ENCODE measurements at places on chromosomes 6 and 20. TPM values are rescaled to one million over a fixed set of nuclear protein-coding genes. Genes with fewer than 3 reads are reported as not detected.

DNA sequence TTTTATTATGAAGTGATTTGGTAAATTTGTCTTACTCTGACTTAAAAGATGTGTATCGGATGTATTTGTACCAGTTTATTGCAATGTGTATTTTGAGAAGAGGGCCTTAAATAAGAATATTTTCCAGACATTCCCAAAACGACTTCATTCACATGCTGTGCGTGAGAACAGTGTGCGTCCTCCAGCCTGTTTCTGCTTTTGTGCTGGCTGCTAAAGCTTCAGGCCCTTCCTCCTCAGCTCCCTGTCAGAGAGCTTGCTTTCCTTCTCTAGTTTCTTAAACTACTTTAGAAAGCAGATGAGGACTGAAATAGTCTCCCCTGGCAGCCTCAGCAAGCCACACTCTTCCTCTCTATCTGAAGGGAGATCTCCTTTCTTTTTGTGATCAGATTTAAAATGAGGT, 157.8 kb downstream of the SAMD5 start:
- DNase-seq: no peak

DNA sequence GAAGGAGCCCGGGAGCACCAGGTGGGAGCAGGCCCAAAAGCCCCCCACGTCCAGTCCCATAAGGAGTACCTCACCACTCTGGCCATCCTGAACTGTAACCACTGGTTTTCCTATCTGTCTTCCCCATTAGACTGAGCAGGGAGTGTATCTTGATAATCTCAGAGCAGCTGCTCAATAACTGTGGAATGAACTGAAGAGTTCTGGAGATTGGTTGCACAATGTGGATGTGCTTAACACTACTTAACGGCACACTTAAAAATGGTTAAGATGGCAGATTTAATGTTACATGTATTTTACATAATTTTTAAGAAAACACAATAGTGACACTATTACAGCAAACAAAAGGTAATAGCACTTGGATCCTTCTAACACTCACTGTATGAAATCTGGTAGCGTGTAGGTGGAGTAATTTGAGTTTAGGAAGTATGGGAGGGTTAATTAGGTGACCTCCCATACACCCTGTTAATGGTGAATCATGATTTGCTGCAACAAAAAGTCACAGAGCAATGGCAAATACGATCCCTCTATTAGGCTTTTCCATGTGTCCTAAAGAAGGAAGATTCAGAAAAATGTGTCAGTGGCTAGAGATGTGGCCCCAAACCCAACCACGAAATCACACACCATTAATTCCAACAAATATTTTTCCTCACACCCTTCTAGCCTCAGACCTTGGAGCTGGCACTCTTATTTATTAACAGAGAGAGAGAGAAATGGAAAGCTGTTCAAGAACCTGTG, 18.4 kb downstream of the TRAM2 start:
- no peak for DNase-seq

DNA sequence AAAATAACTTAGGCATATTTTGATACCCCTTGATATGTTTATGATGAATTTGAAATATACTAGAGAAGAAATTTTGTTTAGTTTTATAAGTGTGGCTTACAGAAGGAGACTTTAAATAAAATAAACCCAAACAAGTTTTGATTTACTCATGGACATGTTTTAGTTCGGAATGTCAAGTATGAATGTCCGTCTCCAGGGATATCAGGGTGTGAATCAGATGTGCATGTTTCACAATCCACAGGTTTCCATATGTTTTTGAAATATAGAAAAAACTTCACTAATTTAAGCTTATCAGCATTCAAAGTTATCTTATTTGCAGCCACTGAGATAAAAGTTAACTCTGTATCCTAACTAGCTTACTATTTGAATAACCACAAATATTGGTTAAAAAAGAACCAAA, 51.5 kb downstream of the PLCB1 start:
- no peak for DNase-seq

DNA sequence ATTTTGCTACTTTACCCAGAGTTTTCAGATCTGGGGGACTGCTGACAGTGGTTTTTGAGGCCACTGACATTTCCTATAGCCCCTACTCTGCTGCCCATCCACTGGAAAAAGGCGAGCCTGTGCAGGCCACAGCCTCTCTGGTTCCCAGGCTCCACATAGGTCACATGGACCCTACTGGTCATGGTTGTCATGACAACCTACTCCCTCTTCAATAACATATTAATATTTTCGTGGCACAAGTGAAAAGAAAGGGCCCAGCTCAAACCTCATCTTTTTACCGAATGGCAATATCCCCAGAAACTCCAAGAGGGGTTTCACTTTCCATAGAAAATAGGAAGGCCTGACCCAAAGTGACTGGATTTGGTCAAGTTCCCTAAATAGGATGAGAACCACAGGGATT, 11.0 kb upstream of the FOXO3 start:
- no peak for DNase-seq

DNA sequence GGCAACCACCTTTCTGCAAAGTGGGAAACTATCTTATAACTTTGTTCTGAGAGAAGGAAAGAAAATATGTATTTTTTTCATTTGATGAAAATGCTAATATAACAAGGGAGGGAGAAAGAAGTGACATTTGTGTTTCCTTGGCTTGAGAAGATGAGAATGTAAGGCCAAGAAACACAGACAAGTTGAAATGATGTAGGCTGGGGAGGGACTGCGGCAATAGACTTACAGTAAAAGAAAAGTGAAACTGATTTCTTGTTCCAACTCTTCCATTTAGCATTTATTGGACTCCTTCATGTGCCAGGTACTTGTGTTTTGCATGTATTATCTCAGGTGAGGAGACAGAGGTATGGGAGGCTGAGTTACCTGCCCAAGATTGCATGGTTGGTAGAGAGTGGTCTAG, 130.9 kb downstream of the CARMIL1 start:
- no peak for DNase-seq

DNA sequence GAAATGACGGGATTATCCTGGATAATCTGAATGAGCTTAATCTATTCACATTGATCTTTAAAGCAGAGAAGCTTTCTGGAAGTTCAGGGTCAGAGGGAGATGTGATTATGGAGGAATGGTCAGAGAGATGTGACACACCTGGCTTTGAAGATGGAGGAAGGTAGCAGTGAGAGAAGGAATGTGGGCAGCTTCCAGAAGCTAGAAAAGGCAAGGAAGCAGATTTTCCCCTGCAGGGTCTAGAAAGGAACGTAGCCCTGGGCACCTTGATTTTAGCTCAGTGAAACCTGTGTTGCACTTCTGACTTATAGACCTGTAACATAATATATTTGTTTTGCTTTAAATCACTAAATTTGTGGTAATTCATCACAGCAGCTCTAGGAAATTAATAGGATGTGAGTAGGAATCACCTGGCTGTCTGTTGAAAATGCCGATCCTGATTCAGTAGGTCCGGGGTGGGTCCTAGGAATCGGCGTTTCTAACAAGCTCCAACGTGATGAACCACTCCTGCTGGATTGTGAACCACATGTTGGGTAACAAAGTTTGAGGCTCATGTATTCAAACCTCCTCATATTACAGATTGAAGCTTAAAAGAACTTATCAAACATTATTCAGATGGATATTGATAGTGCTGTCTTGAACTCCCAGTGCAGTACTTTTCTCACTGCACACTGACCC, 157.0 kb downstream of the GJA1 start:
- no peak for DNase-seq

The VGLL2 gene
- 88.1 TPM for polyA plus RNA-seq

The PPP1R16B gene
- polyA plus RNA-seq: 4.1 TPM

- no peak for DNase-seq
Observed at GRCh38 chr6:127877231-127877630, 23.6 kb downstream of the THEMIS start.

The MYBL2 gene
- polyA plus RNA-seq: 0.05 TPM

GRCh38 chr6:11831653-11832052, 53.0 kb upstream of the ADTRP start:
- no peak for DNase-seq

The FERMT1 gene
- polyA plus RNA-seq: 0.04 TPM

DNA sequence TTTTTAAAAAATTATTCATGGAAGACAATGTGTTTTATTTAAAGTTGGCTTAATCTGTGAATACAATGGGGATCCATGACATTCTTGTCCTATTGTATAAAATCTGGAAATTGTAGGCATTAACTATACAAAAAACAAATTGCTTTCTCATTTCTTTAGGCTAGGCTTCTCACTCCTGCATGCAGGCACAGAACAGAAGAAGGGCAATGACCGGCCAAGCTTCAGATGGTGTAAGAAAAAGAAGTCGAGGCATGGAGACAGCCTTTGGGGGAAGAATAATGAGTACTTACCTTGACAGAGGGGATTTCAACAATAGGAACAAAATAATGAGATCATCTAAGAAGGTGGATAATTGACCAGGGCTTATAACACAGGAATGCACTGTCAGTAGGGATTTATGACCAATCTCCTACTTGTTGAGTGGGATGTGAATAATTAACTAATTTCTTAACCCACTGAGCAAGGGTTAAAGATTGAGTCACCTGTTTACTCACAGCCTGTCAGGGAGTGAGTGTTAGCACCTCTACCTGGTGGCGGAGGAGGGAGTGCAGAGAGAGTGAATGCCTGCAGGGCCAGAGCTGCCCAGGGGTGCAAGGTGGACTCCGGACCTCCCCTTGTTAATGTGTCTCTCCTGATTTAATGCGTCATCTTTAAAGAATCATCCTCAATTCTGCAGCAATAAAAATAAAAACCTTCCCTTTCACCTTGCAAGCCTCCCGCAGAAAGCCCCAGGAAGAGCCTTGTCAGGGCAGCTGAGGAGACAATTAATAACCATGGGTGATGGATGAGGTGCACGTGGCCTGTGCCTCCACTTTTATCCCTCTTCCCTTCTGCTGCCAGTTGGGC, 3.9 kb downstream of the SLC22A2 start:
- no peak for DNase-seq

DNA sequence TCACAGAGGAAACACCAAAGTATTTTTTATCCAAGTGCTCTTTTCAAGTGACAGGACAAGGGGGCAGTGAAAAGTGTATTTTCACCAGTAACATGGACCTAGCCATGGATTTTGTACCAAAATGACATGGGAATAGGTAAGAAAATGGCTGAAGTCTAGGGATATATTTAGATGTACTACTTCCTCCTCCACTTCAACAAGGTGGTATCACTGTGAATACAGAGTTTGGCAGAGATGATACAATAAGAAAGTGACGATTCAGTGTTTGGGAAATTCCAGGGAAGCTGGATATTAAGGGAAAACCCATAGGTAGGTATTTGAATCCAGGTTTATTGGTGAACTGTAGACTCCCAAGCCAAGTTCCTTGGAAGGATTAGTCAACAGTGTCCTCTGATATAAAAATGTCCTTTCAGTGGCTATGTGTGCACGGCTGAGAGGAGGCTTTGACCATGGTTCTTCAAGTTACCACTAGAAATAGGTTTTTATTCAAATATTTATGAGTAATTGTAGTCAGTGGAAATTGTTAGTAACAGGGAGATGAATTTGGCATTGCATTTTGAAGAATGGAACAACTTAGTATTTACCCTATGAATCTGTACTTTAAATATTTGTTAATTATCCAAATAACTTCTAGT, 356.0 kb upstream of the CITED2 start:
- DNase-seq: no peak

DNA sequence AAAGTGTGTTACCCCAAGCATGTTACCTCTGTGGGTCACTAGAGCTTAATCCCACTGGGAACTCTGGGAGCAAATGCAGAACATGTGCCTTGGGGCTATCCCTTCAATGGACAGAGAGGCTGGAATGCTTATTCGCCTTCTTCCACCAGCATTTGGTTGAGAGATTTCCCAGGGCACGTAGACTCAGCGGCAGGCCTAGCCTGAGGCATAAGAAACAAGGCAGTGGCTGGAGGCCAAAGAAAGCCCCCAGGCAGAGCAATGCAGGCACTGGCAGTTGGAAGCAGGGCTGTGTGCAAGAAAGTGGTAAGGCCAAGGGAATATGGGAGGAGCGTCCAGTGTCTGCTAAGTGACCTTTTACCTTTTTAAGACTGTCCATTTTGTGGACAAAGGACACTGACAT, 114.0 kb upstream of the FLRT3 start:
- DNase-seq: no peak

DNA sequence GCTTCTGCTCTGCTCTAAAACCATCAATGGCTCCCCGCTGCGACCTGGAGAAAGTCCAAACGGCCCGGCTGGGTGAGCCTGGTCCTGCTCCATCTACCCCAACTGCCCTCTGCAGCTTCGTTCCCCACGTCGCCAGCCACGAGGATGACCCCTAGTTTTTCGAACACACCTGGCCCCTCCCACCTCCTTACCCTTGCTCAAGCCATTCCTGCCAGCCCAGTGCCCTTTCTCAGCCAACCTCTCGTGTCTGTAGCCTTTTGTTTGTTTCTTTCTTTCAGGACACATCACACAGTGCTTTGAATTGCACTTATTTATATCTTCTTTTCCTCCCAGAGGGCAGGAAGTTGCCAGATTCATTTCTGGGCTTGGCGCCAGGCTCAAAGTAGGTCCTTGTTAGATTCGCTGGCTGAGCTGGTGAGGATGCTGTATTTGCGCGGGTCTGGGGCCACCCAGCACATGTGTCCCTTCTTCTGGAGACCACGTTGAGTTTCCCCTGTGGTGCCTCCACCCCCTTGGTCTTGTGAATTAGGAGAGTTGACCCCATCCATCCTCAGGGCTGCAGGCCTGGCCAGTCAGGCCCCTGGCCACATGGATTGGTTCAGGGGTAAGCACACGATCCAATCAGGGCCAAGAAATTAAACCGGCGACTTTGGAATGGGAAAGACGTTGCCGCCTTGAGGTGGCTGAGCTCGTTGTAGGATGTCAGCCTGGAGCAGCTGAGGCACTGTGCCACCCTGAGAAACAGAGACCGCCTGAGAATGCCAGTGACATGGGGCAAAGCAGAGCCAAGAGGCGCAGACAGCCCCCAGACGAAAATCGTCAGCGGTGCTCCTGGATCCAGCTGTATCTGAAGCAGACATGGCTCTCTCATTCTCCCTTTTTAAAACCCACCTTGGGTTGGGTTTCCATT, 156.0 kb downstream of the CEBPB start:
- peak; percentile 94 for DNase-seq

DNA sequence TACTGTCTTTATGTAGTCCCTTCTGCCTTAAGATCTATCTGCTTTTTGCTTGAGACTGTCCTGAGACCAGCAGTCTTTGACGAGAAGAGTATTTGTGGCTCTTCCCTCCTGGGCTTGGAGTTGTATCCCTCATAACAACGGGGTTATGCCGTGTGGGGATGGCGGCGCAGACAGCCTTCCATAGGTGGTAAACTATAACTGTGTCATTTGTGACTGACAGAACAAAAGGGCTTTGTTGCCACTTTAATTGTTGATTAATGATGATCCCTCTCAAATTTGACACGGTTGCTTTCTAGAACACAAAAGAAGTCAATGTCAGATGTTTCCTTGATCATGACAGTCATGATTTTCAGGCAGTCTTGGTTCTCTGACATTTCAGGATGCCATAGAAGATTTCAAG, 196.6 kb downstream of the JARID2 start:
- DNase-seq: no peak

- DNase-seq: no peak
Observed at GRCh38 chr6:12509060-12509459, 207.5 kb upstream of the PHACTR1 start.

The CTCFL gene
- not detected for polyA plus RNA-seq

Measured in psoas muscle (tissue), 8 donors.